ENCODE measurements at places on chromosomes 16 and 17.

- DNase-seq = no peak
Measured at GRCh38 chr17:35241520-35241919, 1.4 kb upstream of the SLFN5 start.

- DNase-seq = no peak
Measured at GRCh38 chr16:4136229-4136813, 20.1 kb upstream of the ADCY9 start.

DNA sequence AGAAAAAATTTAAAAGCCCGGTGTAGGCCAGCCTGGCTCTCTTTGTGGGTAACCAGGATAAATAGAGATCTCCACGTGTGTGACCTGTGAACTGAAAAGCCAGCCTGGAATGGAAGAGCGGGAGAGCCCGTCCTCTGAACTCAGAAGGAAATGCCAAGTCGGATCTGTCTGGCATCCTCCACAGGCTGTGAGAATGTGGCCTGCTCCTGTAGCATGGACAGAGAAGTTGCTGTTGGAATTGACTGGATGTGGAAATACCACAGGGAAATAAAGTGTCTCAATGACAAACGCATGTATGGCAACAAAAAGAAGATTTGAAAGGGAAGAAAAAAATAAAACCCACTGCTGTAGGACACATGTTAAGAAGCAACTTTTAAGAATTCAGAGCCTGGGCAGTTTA lies 6.7 kb downstream of the KLHL36 start:
- no peak for DNase-seq

DNA sequence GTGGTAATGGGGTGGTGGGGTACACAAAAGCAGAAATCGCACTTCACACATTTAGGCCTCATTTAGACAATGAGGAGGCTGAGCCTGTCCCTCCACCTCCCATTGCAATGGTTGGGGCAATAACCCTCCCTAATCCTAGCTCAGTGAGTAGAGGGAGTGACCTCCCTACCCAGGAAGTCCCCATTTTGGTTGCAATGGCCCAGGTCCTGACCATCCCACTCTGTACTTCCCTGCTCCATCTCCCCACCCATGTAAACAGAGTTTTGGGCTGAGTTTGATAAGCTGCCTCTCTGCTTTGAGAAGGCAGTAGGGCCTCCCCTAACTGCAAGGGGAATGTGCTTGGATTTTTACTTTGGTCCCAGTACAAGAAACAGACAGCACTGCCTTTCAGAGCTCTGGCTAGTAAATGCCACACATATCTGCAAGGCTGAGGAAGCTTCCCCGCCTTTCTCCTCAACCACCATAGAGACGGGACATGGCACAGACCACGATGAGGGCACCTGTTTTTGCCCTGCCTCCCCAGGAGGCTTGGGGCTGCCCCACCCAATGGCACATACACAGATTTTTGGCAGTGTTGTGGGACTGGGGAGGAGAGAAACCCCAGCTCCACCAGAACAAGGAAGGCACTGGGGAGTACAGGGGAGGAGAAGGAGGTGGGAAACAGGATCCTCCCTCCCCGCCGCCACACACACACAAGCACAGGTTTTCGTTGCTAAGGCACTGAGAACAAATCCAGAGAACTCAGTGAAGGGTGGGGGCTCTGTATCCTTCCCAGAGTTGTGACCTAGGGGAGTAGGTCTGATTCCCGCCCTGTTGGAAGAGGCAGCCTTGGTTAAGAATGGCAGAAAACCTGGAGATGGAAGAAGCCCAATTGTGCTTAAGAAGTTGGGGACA lies 7.3 kb downstream of the VAT1 start:
- no peak for DNase-seq

- no peak for DNase-seq
Measured at GRCh38 chr17:66643815-66644710, 190.9 kb upstream of the CACNG5 start.

DNA sequence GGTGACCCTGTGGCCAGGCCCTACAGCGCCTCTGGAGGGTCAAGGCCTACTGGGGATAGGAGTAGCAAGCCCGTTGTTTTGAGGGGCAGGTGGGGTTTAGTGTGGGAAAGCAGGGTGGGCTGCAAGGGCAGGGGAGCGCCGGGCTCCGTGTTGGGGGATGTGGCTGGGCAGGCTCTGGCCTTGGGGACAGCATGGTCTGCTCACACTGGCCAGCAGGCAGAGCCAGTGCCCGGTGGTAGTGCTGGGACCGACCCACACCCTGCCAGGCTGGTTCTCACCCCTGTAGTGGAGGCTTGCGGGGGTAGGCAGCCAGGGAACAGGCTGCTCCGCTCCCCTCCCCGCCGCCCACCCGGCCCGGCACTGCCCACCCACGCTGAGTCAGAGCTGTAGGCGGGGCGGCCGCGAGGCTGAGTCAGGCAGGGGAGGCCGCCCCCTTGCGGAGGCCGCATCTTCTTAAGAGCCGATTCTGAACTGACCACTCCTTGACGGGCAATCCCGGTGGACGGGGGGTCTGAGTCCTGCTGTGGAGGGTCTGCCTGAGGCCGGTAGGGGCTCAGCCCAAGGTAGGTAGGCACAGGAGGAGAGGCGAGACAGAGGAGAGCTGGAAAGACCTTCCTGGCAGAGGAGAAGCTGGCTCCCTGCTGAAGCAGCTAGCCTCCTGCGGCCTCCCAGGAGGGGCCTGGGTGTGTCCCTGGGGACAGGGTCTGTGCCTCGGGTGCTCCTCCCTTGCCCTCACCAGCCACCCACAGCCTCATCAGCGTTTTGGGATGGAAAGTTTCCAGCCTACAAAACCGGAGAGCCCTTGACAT lies 62.4 kb downstream of the BAIAP2 start:
- DNase-seq = peak; percentile 88

GRCh38 chr16:12609937-12610699 lies 193.6 kb downstream of the CPPED1 start:
- DNase-seq = no peak

- DNase-seq = no peak
Measured at GRCh38 chr17:49318435-49318965, 43.5 kb downstream of the ZNF652 start.

DNA sequence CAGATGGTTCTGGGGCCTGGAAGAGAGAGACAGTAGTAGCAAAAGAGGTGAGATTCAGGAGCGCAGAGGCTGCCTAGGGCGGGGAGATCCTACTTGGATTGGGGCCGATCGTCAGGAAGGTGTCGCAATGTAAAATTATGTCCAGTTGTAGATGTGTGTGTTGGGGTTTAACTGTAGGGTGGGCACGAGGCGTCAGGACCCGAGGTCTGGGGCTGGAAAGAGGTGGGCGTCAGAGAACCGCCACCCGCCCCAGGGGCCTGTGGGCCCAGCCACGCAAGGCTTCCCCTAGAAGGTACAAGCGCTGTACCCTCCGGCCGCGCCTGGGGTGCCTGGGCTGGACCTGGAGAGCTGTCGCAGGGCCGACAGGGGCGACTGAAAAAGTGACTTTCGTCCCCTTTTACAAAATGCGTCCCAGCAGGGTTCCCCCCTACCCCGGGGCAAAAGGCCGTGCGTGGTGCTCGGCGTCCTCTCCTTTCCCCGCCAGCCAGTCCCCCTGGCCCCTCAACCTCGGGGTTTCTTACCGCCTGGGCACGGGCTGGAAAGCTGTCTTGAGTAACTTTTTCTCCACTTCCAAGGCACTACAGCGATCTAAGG lies 2.8 kb downstream of the IRX3 start:
- DNase-seq = no peak

GRCh38 chr16:4900036-4900435 lies 36.9 kb downstream of the PPL start:
- no peak for DNase-seq

- DNase-seq = no peak
Measured at GRCh38 chr17:39132192-39132610, 19.2 kb downstream of the PLXDC1 start.

DNA sequence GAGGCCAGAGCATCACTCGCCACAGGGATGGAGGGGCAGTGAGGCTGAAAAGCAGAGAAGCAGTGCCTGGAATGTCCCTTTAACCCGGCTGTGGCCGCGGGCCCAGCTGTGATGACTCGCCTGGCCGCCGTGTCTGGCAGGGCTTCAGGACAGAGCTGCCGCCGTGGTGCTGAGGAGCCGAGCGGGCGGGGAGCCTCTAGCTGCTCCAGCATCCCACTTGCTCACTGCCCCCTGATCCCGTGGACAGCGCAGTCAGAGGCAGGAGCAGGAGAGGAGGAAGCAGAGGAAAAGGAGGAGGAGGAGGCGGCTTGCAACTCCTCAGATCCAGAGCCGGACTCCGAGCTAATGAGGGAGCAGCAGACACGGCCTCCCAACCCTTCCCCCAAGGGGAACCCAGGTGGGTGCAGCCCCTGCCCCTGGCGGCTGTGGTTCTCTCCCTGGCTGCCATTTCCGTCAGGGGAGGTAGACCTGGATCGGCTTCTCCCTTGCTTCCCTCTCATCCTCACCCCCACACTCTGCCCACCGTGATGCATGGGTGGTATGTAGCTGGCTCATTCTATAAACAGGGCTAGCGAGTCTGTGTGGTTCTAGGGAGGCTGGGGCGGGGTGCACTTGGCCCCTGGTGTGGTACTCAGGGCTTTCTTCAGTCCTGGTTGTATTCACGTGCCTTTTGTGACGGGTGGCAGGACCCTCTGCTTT lies 165.7 kb downstream of the CMIP start:
- peak; percentile 67 for DNase-seq

GRCh38 chr17:48787828-48788227 lies 29.2 kb downstream of the TTLL6 start:
- DNase-seq = no peak

- no peak for DNase-seq
Measured at GRCh38 chr17:9336817-9337216, 238.8 kb downstream of the STX8 start.

DNA sequence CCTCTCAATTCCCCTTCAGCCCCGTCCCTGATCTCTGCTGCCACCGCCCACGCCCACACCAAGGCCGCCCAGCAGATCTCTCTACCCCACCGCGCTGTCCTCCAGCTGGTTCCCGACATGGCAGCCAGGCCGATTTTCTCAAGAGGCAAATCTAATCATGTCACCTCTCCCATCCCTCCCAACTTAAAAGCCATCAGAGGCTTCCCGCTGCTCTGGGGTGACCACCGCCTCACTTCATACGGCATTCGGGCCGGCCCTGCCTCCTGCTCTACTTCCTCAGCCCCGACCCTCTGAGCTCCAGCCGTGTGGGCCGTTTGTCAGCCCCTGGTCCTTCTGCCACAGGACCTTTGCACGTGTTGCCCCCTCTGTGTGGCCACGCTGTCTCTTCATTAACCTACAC lies 63.2 kb downstream of the RPH3AL start:
- no peak for DNase-seq

DNA sequence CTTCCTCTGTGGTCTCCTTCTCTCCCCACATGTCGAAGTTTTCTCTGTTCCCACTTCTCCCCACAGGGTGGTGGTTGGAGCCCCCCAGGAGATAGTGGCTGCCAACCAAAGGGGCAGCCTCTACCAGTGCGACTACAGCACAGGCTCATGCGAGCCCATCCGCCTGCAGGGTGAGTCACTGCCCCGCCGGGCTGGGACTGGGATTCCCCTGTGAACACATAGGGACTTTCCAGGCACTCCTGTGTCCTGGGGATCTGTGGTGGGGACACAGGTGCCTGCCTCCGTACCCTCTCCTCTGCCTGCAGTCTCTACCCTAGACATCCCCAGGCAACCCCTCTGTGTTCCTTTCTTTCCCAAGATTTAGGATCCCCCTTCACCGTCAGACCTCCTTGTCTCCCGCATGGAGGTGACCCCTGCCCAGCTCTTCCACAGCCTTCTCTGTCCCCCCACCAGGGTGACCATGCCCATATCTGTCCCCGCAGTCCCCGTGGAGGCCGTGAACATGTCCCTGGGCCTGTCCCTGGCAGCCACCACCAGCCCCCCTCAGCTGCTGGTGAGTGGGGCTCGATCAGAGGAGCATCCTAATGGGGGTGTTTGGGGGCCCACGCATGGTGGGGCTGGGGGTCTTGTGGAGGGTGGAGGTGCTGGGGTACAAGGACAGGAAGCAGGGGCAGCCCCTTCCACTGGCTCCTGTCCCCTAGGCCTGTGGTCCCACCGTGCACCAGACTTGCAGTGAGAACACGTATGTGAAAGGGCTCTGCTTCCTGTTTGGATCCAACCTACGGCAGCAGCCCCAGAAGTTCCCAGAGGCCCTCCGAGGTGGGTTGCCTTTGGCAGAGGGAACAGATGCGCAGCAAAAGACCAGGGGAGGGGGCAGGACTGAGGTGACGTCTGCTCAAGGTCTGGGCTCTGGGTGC lies 5.8 kb downstream of the ITGAM start:
- no peak for DNase-seq

DNA sequence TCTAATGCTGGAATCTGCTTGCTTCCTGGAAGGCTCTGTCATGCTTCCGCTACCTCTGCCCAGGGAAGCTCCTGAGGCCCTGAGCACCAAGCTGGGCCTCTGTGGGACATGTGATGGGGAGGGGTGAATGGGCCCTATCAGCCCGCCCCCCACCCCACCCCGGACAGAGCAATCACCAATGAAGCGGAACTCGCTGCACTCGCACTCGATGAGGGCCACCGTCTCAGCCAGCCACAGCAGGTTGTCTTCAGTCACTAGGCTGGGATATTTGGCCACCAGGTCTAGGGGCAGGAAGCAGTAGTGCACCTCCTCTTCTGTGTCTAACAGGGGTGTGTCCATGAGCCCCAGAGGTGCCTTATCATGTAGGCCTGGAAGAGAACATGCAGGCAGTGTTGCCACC lies 23.6 kb downstream of the KCTD19 start:
- DNase-seq = no peak

- no peak for DNase-seq
Measured at GRCh38 chr17:14058051-14058450, 11.3 kb upstream of the COX10 start.

DNA sequence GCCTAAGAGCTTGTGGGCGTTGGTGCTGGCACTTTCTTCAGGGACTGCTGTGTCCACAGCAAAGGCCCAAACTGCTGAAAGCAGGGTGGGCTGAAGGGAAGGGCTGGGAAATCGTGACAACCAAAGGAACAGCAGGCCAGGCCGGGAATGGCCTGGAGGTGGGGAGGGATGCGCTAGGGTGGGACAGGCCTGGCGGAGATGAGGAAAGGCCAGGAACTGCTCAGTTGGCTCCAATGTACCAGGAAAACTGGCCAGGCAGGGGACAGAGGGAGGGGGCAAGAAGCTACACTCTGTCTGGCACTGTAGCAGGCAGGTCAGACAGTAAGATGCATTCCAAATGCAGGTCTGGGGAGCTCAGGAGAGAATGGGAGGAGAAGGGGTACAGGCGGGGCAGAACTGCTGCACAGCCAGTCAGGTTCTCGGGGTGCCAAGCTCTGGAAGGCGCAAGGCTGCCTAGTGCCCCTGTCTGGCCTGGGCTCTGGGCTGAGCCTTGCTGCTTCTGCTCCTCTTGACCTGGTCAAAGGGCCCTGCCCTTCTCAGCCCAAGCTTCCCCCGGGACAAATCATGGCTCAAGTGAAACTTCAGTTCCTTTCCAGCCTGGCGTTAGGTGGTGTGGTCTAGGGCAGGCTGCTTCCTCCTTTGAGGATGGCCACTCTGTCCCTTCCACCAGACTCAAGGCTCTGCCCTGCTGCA lies 7.3 kb downstream of the PNMT start:
- DNase-seq = no peak

- no peak for DNase-seq
Measured at GRCh38 chr17:68053231-68054013, 17.9 kb downstream of the KPNA2 start.

DNA sequence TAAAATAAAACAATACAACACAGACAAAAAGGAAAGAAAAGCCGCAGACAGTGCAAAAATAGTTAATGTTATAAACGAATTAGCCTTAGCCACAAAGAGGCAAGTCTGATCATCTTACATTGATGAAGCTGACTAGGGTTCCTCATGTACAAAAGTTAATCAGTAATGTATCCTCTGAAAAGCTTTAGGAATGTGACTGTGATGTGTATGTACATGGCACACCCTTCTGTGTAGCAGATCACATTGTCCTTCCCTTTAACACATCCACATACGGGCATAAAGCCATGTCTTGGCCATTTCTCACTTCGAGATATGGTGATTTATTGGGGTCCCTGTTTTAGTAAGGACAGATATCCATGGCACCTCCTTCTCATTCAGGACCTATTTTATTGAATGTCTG lies 1327.5 kb upstream of the CDH8 start:
- DNase-seq = no peak

Data from BE2C (cell line).